ENCODE measurements at places on chromosomes 4 and X.

DNA sequence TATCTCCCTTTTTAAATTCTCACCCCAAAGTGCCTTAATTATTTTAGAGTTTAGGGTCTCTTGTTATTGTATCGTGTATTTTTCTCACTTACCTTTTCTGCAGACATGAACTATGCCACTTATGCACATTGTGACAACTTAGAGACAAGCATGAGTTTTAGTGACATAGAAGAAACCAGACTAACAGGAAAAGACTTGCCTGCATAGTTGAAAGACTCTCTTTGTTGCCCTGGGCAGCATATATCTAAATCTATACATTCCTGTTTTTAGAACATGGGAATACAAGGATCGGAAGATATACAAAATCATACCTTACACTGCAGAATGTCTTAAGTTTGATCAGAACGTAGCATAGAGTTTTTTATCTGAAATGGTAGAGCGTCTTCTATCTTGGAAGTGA lies 45.1 kb upstream of the ANKRD17 start:
- DNase-seq = no peak

GRCh38 chr4:185359767-185360446 lies 35.8 kb downstream of the LRP2BP start:
- DNase-seq = no peak

DNA sequence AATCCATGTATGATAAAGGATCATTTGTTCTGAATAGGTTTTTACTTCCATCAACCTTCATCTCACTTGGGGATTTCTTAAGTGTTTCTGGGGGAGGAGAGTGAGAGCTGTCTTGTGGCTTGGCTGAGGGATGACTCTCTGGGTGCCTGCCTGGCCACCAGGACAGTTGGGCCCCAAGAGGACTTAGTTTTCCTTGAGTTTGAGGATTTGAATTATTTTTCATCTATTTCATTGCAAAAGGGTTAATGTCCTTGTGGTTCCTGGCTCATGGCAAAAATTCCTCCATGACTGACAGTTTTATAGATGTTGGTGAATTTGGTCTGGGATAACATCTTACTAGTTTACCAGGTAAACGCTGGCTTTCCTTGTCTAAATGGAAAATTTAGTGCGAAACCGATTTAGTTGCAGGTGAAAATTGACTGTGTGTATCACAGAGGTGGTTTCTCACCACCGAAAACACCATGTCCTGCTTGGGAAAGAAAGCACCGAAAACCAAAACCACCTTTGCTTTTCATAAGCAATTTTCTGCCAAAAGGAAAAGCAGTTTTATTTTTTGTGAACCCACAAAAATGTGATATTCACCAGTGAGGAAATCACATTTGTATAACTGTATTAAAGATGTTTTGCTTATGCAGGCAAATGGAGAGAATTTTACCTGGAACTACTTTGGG lies 331.3 kb upstream of the SFRP2 start:
- no peak for DNase-seq

GRCh38 chrX:10110984-10111363 lies 45.8 kb upstream of the CLCN4 start:
- peak; percentile 11 for DNase-seq

- DNase-seq = no peak
Measured at GRCh38 chr4:128727658-128728057, 81.8 kb upstream of the JADE1 start.

GRCh38 chr4:113761620-113762185 lies at the start of gene CAMK2D:
Gene CAMK2D (minus strand): TSS chr4:113761738. CDS start chr4:113761068, 670 bp downstream.
- DNase-seq = peak; percentile 74

DNA sequence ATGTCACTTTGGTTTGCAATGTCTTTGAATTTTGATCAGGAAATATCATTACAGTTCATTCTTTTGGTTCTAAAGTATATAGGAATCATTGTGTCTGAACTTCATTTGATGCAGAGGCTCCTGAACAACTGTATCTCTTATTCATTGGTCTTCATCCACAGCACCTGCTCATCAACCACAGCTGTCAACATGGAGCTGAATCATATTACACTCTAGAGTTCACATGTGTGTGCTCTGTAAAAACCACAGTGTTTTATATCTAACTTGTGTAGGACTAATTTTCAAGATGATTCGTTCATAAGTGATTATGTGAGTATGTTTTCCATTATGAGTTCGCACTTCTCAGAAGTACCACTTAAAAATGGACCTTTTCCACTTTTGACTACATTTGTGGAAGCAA lies 643.3 kb upstream of the FAM241A start:
- no peak for DNase-seq

- DNase-seq = no peak
Measured at GRCh38 chr4:93776386-93777080, 52.0 kb upstream of the ATOH1 start.

GRCh38 chr4:143353797-143354196 lies 17.1 kb downstream of the GAB1 start:
- DNase-seq = no peak

GRCh38 chr4:173651651-173652282 lies 121.7 kb upstream of the HAND2 start:
- no peak for DNase-seq

DNA sequence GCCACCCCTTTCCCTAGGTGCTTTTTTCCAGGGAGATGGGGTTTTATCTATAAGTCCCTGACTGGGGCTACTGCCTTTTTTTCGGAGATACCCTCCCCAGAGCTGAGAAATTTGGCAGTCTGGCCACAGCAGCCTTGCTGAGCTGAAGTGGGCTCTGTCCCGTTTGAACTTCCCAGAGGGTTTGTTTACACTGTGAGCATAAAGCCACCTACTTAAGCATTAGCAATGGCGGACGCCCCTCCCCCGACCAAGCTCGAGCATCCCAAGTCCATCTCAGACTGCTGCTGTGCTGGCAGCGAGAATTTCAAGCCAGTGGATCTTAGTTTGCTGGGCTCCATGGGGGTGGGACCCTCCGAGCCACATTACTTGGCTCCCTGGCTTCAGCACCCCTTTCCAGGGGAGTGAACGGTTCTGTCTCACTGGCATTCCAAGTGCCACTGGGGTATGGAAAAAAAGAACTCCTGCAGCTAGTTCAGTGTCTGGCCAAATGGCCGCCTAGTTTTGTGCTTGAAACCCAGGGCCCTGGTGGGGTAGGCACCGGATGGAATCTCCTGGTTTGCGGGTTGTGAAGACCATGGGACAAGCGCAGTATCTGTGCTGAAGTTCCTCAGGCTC lies 456.4 kb upstream of the HTR2C start:
- no peak for DNase-seq

DNA sequence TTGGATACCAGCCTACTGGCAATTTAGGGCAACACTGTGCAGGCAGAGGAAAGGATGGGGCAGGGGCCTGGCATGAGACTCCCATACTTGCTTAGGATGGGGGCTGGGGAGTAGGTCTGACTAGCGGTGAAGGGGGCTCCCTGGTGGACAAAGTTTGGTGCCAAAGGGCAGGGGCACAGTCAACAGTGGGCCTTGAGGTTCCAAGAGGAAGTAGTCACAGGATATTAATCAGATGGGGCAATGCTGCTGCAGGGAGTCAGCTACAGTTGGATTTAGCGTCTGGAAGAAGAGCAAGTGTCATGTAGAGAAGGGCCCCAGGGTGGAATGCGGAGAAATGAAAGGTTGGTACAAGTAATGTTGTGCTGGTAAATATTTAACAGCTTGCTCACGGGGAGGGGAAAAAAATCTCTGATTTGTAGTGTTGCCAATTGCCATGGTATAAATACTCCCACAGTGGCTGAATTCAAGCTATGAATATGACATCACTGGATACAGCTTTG lies 139.4 kb downstream of the PJA1 start:
- DNase-seq = no peak

GRCh38 chrX:37753384-37753783 lies 26.5 kb upstream of the CYBB start:
- DNase-seq = no peak

DNA sequence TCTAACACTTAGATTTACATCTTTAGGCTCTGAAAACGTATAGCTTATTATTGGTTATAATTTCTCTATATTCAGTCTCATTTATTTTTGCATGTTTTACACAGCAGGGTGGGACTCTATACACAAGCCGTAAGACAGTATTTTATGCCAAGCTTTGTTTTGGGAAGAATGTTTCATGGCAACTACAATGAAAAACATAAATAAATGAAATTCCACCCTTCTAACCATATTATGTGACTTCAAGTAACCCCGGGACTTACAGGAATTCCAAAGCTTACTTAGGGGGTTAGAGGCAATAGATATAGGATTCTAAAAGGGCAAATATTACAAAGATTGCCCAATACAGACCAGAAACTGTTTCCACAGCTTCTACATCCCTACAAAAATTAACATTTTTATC lies 370.9 kb downstream of the PRR32 start:
- DNase-seq = no peak

DNA sequence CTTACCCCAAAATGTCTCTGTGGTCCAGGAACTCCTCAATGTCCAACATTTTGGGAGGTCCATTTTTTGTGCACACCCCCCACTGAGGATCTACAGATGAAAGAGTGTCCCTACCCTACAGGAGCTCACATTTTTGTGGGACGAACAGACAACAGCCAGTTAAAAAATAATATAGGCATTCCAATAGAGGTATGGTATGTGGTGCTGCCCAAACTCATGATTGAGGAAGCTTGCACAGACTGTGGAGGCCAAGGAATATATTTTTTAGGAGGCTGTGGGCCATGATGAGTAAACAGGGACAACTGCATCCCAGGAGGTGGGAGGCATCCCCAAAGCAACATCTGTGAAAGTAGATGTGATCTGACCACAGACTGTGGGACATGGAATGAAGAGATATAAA lies 181.0 kb upstream of the HCCS start:
- no peak for DNase-seq

DNA sequence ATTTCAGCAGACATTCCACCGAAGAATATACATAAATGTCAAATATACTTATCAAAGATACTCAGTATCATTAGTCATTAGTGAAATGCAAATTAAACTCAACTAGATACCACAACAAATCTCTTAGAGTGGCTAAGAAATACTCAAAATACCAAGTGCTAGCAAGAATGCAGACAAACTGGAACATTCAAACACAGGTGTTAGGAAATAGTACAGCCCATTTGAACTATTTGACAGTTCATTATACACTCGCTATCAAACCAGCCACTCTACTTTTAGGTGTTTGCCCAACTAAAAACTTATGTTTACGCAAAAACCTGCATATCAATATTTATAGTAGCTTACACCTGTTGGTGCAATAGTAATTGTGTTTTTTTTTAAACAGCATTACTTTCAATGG lies 8.8 kb downstream of the ADAM29 start:
- DNase-seq = no peak

- no peak for DNase-seq
Measured at GRCh38 chr4:20331642-20332041, 79.9 kb downstream of the SLIT2 start.

DNA sequence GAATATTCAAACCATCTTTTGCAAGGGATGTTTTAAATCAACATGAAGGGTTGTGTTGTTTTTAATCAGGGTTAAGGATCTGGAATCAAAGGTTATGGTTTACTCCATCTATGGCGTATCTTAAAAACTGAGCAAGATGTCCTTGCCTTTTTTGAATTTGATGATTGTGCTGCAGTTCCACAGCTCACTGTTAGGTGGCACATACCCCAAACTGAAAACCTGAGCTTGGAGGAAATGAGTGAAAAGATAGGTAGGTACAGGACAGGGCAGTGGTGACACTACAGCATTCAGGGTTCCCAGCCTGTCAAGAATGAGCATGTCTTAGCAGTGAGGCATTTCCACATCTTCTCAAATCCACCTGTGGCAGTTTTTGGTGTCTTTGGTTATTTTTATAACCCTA lies 13.1 kb upstream of the EOLA1 start:
- DNase-seq = no peak

GRCh38 chrX:148146121-148146520 lies 165.0 kb downstream of the FMR1NB start:
- no peak for DNase-seq

GRCh38 chrX:22249371-22249770 lies 23.3 kb upstream of the CBLL2 start:
- no peak for DNase-seq

GRCh38 chr4:12724510-12724909 lies 759.6 kb downstream of the RAB28 start:
- DNase-seq = no peak

All from effector memory CD4-positive, alpha-beta T cell (primary cell).